Stimulated activated CD8-positive, alpha-beta memory T cell treated with anti-CD3 and anti-CD28 coated beads, Interleukin-4, amount 100 ng/mL, for 4 hours (primary cell): ENCODE measurements at places on chromosomes 4 and X.
A peak's percentile ranks its signal among the peaks of the same experiment; 100 is the strongest.

- no peak for DNase-seq
Observed at GRCh38 chr4:3779509-3779908, 13.3 kb downstream of the ADRA2C start.

GRCh38 chr4:44720371-44720770 is 6.0 kb downstream of the GNPDA2 start:
- DNase-seq = no peak

DNA sequence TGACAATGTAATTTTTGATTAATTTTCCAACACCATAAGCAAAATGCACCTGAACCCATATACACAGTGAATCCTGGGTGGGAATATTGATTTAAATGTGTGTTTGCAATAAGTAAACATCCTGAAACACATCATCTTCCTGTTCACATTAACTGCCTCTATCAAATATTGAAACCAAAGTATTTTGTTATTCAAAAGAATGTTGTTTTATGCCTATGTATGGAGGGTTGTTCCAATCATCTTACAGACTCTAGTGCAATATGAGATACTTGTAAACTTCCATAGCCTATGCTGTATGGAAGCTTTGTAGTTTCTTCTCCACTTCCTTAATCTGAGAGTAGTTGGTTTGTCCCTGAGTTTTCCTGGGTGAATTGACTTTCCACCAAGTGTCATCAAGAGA is 105.4 kb upstream of the SLC7A11 start:
- DNase-seq = no peak

- no peak for DNase-seq
Observed at GRCh38 chrX:10514891-10515290, 105.5 kb downstream of the MID1 start.

GRCh38 chr4:106746451-106746850 is 289.7 kb downstream of the DKK2 start:
- DNase-seq = no peak

- DNase-seq = no peak
Observed at GRCh38 chr4:76579596-76580375, 144.8 kb downstream of the SHROOM3 start.

GRCh38 chr4:145179281-145179860 is 1.0 kb downstream of the OTUD4 start:
- DNase-seq = peak; percentile 74
